SIG-M5 (cell line): ENCODE measurements at places on chromosomes 12 and 14.

- no peak for DNase-seq
Measured at GRCh38 chr14:90582166-90582565, 185.3 kb downstream of the CALM1 start.

DNA sequence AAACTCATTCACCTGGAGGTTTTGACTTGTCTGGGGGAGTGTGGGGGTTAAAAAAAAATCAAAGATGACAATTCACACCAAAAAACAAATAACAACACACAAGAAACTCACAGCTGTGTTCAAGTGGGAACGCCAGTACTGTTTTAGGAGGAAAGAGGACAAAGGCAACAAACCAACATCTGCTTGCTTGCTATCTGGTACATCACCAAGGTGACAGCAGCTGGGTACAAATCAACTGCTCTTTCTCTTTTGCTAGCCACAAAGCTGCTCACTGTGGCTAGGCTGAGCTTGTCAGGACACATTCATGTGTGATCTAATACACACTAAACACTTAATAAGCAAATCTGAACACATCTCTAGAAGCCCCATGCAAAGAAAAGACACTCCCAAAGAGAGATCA is 128.0 kb upstream of the RAP1B start:
- no peak for DNase-seq

GRCh38 chr14:21049271-21049673 is 7.1 kb downstream of the RNASE7 start:
- no peak for DNase-seq

GRCh38 chr12:90239732-90240260 is 531.2 kb upstream of the ATP2B1 start:
- DNase-seq: no peak

- DNase-seq: no peak
Measured at GRCh38 chr12:28537474-28537873, 347.2 kb downstream of the CCDC91 start.

DNA sequence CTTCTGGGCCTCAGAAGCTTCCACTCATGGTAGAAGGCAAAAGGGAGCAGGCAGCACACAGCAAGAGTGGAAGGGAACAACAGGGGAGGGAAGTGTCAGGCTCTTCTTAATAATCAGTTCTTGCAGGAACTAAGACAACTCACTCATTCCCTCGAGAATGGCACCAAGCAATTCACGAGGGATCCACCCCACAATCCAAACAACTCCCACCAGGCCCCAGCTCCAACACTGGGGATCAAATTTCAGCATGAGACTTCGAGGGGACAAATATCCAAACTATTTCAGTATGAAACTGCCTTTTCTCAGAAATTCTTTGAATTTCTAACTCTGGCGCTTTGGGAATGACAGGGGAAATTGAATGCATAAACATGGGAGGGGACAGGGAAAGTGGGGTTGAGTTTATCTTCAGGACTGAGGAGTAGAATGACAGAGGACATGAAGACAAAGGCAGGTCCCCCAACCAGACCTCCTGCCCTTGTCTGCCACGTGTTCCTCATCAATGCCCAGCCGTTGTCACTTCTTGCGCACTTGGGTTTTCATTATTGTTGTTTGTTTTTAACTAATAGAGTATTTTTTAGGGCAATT is 24.6 kb upstream of the APOF start:
- no peak for DNase-seq

DNA sequence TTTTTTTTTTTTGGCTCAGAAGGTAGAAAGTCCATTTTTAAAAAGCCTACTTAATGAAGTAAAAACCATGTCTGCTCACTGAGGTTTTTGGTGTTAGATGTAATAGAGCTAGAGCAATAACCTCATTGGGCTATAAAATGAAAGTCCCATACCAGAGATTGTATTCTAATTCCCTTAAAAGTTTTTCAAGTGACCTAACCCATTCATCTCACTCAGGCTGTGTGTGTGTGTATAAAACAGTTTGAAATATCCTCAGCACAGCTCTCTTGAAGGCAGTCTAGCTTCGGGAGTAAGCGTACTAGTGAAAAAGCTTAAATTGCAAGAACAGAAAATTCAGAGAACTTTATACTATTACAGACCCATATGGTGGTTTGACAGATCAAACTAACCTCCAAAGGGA is 313.8 kb downstream of the CEP128 start:
- DNase-seq: no peak
